ENCODE measurements at places on chromosomes 7 and 10.

- no peak for DNase-seq
Measured at GRCh38 chr10:59708816-59709394, 745 bp downstream of the SLC16A9 start.

GRCh38 chr7:28224172-28224571 lies 43.6 kb upstream of the JAZF1 start:
- DNase-seq, result no peak

- no peak for DNase-seq
Measured at GRCh38 chr7:141359262-141359661, 191.9 kb upstream of the AGK start.

DNA sequence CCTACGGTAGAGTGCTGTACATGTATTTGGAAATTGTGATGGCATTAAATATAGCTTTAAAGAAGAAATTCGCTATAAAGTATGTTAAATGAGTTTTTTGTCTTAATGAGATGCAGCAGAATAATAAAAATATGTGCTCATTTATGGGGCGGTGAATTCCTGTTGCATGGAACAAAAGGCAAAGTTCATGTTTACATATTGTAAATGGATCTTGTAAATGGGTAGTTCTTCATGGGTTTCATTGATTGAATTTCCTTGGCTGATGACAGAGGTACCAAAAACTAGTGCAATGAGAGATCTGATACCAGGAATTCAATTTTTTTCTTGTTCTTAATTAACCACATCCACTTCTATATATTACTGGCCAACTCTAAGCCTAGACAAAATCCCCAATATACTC lies 284.2 kb downstream of the SUGCT start:
- no peak for DNase-seq
